ENCODE measurements at places on chromosomes 2 and 18. TPM values are rescaled to one million over a fixed set of nuclear protein-coding genes. Genes with fewer than 3 reads are reported as not detected.

Gene SERPINB12
- not detected for total RNA-seq

Gene PROKR1
- total RNA-seq = 4.4 TPM

Gene TWIST2
- total RNA-seq = 5.7 TPM

Gene PJVK
- total RNA-seq = 4.4 TPM

DNA sequence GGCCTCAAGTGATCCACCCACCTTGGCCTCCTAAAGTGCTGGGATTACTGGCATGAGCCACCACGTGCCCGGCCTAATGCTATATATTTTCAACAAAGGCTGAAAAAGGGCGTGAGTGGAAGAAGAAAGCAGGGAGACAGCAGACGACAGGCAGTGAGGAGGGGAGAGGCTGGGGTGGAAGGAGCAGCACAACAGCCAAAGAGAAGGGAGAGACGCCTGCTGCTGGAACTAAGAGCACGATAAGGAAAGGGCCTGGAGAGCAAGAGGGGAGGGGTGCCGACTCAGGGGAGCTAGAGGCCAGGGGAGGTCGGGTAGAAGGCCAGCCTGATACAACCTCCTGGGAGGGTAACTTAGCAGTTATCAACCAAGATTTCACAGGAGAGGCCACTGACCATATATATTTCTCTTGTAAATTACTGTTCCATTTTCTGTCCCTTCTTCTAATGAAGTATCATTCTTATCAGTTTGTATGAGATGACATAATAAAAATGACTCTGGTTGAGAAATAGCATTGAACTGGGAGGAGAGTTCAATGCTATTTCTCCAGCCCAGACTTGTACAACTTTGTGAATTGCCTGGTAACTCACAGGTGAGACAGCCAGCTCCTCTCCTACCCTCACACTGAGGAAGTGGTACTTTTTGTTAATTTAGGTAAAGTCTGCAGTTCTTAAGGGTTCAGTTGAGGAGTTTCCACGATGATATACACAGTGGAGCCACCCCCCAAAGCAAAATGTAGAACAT lies 5.8 kb upstream of the RNU4ATAC start:
- peak overlapping the region; percentile 44 for H3K27ac ChIP-seq
- H3K27me3 ChIP-seq = no peaks in the 10 kb centered on the region
- H3K36me3 ChIP-seq = peaks cover 30% of the 10 kb centered on the region
- no peak for DNase-seq

GRCh38 chr2:143480601-143481236 lies 351.5 kb downstream of the ARHGAP15 start:
- H3K27me3 ChIP-seq = peaks cover 68% of the 10 kb centered on the region
- no peaks in the 10 kb centered on the region for H3K36me3 ChIP-seq
- no peak overlapping the region for H3K27ac ChIP-seq
- no peak overlapping the region for H3K4me3 ChIP-seq
- DNase-seq = no peak
- H3K4me1 ChIP-seq = peaks cover 23% of the 10 kb centered on the region

DNA sequence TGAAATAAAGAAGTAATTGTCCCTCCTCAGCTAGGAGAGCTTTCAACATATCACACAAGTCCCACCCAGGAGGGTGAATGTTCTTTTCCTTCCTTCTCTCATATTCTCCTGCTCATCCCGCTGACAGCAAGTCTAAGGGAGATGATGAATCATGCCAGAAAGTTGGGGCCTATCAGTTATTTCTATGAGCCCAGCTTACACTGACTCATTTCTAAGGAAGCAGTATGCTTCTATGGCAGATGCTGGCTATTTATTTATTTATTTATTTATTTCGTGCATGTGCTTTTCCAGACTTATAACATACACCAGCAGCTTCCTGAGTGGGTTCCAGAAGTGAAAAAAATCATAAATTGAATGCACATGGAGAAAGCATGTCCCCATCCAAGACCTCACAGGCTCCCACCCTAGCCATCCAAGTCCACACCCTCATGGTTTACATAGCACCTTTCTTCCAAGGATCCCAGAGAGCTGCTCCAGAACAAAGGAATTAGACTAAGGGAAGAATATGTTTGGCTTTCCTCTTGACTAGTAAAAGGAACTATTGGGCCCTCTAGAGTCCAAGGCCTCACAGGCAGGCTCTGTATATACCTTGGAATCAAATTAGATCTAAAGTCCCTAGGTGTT lies 1074.2 kb upstream of the ZEB2 start:
- no peak for DNase-seq
- H3K27ac ChIP-seq = no peak overlapping the region
- no peak overlapping the region for H3K4me3 ChIP-seq
- no peaks in the 10 kb centered on the region for H3K36me3 ChIP-seq
- no peaks in the 10 kb centered on the region for H3K27me3 ChIP-seq
- H3K4me1 ChIP-seq = peaks cover 51% of the 10 kb centered on the region

DNA sequence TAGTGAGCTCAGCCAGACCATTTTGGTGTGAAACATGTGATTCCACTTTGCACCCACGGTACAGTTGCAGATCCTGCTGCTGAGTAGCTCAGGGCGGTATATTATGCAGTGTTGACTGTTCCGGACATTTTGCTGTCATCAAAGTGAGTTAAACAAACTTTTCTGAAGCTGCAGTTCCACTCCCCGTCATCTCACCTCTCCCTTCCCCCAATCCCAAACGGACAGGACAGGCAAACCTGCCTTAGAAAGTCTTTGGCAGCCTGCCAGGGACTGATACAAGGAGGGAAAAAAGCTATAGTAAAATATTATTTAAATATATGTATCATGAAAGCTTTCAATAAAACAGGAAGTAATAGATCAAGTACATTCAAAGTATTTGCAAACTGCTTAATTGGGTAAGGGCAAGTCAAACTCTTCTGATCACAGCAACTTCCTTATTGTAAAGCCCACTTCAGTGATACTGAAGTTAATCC lies 35.5 kb upstream of the SP5 start:
- DNase-seq = no peak
- no peaks in the 10 kb centered on the region for H3K36me3 ChIP-seq
- H3K27ac ChIP-seq = peak overlapping the region; percentile 94
- H3K4me3 ChIP-seq = peak overlapping the region; percentile 51

DNA sequence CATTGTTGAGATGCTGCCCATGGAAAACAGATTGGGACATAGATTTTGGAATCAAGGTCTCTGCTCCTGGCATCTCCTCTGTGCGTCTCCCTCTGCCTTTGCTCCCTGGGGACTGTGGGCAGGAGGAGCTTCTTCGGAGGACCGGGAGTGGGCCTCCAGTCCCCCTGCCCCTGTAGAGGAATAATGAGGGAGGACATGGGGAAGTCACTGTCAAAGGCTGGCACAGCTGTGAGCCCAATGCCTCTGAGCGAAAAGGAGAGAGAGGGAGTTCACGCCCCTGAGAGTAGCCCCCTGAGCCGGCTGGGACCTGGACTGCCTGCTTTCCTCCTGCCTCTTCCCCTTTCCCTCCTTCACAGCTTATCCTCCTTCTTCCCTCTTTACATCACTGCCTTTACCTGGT lies 195.0 kb downstream of the LOXHD1 start:
- H3K27me3 ChIP-seq = peaks cover 4% of the 10 kb centered on the region
- no peaks in the 10 kb centered on the region for H3K36me3 ChIP-seq
- H3K4me1 ChIP-seq = peaks cover 61% of the 10 kb centered on the region
- no peak for DNase-seq
- no peak overlapping the region for H3K4me3 ChIP-seq
- H3K27ac ChIP-seq = no peak overlapping the region

DNA sequence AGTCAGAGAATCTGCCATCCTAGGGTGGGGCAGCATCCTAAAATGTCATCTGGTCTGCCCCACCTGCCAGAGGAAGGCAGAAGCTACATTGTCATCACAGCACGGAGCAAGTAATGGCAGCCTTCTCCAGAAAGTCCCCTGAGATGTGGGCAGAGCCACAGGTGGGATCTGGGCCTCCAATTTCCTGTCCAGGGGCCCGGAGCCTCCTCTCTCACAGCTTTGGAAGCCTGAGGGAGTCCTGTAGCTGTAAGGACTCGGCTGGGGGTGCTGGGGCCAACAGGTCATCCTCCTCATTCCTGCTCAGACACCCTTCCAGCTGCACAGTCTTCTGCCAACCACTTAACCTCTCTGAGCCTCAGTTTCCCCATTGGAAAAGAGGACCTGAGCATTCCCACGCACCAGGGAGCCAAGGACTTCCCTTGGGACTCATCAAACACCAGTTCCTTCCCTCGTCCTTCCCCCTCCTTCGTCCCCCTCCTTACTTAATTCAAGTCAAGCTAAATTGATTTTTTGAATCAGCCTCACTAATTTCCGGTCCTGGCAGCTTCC lies 48.6 kb upstream of the ID2 start:
- H3K36me3 ChIP-seq = no peaks in the 10 kb centered on the region
- no peak overlapping the region for H3K4me3 ChIP-seq
- no peak for DNase-seq
- H3K27me3 ChIP-seq = peaks cover 8% of the 10 kb centered on the region
- peaks cover 31% of the 10 kb centered on the region for H3K4me1 ChIP-seq

- no peak for DNase-seq
- H3K36me3 ChIP-seq = no peaks in the 10 kb centered on the region
- peaks cover 97% of the 10 kb centered on the region for H3K27me3 ChIP-seq
- no peaks in the 10 kb centered on the region for H3K4me1 ChIP-seq
- H3K27ac ChIP-seq = no peak overlapping the region
Measured at GRCh38 chr2:159832858-159833257, 34.9 kb upstream of the CD302 start.

GRCh38 chr2:163637871-163638270 lies 97.9 kb downstream of the FIGN start:
- H3K27ac ChIP-seq = peak overlapping the region; percentile 61
- H3K27me3 ChIP-seq = no peaks in the 10 kb centered on the region
- no peak for DNase-seq
- no peak overlapping the region for H3K4me3 ChIP-seq
- H3K4me1 ChIP-seq = peaks cover 44% of the 10 kb centered on the region
